ENCODE measurements at places on chromosomes 2 and 18.

- peak; percentile 66 for DNase-seq
Measured at GRCh38 chr18:77059294-77059916, 73.2 kb downstream of the MBP start.

DNA sequence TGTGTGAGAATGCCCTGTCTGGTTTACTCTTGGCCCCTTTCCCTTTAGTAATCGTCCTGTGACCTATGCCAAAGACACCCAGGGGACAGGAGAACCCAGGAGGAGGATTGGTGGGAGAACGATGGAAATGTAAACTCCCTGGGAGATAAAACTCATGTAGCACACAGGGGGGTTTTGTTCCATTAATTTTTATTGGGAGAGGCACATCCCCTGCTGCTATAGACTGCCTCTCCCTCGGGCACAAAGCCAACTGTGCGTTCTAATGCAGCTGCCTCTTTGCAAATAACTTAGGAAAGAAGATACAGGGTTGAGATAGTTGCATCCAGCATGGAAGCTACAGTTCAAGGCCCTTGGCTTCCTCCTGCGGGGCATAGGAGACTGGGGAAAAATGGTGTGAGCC lies 489.6 kb downstream of the SLC4A3 start:
- no peak for DNase-seq

DNA sequence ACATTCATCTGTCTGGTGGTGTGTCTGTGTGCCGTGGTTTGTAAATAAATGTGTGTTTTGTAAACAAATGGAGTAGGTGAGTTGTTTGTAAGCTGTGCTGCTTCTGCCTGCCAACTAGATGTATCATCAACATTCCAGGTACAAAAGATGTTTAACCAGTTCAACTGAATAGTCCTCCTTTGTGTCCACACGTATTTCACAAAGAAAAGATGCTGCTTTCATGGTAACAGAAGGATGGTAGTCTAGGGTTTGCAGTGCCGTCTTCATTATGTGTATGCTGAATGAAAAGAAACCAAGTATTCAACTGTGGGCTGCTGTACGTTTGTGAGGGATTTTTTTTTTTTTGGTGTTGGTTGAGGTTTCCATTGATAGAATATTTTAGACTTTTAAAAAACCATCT lies 72.1 kb downstream of the CAMKMT start:
- no peak for DNase-seq

- no peak for DNase-seq
Measured at GRCh38 chr2:45567974-45568789, 42.9 kb downstream of the SRBD1 start.

- peak; percentile 93 for DNase-seq
Measured at GRCh38 chr2:111072220-111072871, 48.4 kb upstream of the BCL2L11 start.

GRCh38 chr2:228507870-228508269 lies 326.4 kb upstream of the SPHKAP start:
- no peak for DNase-seq

DNA sequence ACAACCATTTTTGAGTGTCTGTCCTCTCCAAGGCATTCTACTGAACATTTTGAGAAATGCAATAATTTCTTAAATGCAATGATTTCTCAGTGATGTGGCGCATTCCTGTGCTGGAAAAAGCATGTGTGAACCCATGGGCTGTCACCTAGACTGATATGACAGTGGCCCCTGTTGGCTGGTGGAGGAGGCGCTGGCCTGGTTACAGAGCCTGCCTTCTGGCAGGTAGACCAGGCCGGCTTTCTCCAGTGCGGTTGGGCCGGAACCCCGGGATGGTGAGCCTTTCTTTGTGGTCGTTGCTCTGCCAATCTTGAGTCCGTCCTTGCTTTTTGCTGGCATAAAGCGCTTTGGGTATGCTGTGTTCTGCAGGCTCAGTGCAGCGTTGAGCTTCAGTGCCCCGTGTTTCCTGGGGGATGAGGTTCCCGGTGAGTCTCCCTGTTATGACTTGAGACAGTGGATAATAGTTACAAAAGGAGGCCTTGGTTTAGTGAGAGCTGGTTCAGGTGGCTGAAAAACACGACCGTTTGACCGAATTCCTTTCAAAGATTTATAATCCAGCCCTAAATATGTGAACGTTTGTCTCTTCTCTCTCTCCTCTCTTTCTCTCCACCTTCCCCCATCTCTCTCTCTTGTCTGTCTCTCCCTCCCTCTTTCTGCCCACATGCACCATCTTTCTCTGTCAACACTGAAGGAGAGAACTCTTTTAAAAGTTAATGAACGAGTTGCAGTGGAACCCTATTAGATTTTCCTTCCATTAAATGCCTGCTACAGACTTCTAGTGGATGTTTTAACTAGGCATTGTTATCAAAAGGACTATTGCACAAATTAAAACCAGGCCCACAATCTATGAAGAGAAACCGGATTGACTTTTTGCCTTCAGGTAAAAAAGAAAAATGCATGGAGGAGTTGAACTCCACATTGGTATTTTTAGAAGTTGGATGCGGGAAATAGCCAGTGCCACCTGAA lies 34.0 kb downstream of the TSHZ1 start:
- no peak for DNase-seq

GRCh38 chr2:172561270-172561669 lies 5.4 kb downstream of the PDK1 start:
- DNase-seq = no peak

GRCh38 chr18:31609886-31610285 lies 18.2 kb downstream of the TTR start:
- no peak for DNase-seq

DNA sequence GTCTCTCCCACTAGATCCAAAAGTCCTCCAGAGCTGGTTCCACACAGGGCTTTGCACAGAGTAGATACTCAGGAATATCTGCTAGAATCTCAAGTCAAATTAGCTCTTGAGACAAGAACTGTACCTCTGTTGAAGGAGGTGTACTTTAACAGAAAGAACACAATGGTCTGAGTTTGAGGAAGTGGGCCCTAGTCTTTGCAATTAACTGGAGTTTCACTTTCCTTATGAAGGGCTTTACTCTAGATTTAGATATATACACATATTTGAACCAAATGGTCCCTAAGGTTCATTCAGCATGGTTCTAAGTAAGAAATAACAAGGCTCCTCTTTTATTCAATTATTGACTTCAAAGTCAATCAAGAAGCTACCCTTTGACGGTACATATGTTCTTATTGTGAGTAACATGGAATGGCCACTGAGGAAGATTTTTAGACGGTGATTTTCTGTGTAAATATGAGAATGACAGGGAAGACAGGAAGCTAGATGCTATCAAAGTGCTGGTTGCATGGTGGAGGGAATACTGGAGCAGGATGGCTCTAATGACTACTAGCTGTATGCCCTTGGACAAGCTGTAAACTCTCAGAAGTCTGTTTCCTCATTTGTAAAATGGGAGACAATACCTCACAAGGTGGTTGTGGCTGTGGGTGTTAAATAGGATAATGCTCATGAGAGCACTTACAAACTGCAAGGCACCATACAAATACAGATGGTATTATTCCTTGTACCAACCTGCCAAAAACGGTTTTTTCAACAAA lies 73.5 kb upstream of the SERTAD2 start:
- DNase-seq = no peak

- DNase-seq = no peak
Measured at GRCh38 chr2:102340778-102341177, 14.8 kb upstream of the IL18R1 start.

GRCh38 chr18:25062720-25063119 lies 289.2 kb downstream of the ZNF521 start:
- no peak for DNase-seq

DNA sequence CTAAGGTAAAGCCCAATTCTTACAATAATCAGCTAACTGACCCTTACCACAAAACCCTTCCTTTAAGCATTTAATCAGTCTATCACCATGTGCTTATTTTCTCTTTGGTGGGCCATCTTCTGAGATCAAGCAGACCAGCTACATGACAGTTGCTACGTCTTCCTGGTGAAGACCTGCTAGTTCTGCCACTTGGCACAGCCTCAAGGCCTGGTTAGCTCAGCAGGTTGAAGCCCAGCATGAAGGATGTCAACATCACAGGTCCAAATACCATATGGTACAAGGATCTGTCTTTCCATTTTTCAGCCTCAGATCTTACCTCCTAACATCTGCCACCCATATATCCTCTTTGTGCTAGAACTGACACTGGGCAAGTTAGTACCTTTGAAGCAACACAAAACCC lies 636.9 kb downstream of the LRP1B start:
- no peak for DNase-seq

DNA sequence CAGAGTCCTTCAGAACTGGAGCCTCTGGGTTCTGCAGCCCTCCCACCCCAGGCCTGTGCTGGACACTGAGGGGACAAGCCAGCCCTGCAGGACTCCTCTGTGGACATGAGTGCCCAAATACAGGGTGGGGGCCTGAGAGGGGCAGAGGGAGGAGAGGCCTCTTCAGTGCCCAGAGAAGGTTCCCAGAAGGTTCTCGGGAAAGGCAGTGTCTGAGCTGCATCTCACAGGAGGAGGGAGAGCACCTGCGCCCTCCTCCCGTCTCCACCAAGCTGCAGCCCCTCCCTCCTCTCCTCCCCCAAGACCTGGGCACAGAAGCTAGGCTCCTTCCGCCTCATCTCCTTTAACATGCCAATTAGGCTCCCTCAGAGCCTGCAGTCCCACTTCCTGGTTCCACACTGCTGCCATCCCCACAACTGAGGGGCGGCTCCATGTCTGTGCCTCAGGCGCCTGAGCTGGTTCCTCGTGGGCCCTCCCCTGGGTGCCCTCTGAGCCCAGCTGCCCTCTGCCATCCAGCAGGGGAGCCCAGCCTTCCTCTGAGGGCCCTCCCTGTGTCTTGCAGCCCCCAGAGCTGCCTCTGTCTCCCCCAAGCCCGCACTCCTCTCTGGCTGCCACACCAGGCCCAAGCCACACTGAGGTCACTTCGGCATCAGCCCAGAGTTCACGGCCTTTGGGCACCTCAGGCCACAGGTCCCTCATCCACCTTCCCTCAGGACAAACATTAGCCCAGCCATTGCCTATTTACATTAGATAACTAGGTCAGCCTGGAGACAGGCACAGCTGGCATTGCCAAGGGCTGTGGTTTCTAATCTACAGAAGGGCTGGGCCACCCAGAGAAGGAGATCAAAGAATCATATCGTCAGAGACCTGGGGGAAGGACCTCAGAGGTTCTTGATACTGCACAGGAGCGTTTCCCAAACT lies 28.9 kb downstream of the KCNK3 start:
- peak; percentile 23 for DNase-seq

- peak; percentile 28 for DNase-seq
Measured at GRCh38 chr18:48806551-48807261, 144.1 kb downstream of the SMAD7 start.

GRCh38 chr2:124559236-124559635 lies 534.1 kb downstream of the CNTNAP5 start:
- DNase-seq = no peak

DNA sequence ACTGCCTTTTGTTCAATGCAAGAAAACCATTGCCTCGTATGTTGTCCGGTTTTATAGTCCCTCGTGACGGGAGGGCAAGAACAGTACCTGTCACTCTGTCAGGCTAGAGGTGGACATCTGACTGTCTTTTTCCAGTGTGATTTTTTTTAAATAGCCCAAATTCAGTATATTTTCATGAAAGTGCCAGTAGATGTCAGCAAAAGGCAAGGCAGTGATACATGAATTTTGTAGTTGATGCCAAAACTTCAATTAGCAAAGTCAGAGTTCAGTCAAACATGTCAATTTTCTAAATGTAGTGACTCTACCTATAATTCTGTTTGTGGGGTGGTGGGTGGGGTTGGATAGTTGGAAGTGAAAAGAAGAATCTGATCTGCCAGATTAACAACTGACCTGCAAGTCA lies 296.0 kb upstream of the MC4R start:
- no peak for DNase-seq

DNA sequence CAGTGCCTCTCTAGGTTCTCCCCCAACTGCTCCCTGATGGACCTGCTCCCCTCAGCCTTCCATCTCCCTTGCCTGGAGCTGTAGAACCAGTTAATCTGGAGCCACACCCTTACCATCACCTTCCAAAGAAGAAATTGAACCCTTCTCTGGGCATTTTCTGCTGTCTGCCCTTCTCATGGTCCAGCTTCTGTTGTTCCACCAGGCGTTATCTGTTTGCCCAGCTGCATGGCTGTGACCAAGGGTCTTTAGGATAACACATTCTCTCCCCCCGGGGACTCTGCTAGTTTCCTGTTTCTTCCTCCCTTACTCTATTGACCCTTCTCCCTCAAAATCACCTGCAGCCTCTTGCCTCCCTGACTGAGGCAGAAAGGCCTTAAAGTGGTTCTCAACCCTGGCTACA lies 3.2 kb upstream of the ANKRD53 start:
- no peak for DNase-seq

GRCh38 chr2:41000906-41001305 lies 549.0 kb upstream of the SLC8A1 start:
- DNase-seq = no peak

GRCh38 chr18:54020966-54021365 lies 203.5 kb downstream of the MBD2 start:
- DNase-seq = no peak

- DNase-seq = no peak
Measured at GRCh38 chr2:149224543-149224942, 105.8 kb upstream of the LYPD6 start.

DNA sequence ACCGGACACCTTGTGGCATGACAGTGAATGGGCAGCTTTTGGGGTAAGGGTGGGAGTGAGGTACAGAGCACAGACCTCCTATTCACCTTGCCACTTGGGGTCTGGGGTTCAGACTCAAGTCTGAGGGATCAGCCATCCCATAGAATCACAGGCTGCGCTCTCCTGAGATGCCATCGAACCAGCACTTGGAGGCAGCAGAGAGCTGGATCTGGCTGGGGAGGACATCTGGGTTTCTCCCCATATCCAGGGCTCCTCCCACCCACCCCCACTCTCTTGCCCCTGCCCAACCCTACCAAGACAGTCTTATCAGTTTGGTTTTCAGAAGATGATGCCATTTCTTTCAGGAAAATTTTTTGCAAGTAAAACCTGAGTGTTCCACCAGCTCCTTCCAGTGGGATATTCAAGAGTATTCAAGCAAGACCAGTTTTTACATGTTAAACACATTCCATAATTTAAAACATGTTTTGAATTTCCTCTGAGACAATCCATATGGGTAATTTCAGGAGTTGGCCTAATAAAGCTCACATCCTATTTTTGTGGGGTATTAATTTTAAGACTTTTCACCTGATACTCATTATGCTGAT lies 29.2 kb upstream of the TEX44 start:
- DNase-seq = peak; percentile 71

- no peak for DNase-seq
Measured at GRCh38 chr2:10817413-10817812, 4.8 kb upstream of the PDIA6 start.

DNA sequence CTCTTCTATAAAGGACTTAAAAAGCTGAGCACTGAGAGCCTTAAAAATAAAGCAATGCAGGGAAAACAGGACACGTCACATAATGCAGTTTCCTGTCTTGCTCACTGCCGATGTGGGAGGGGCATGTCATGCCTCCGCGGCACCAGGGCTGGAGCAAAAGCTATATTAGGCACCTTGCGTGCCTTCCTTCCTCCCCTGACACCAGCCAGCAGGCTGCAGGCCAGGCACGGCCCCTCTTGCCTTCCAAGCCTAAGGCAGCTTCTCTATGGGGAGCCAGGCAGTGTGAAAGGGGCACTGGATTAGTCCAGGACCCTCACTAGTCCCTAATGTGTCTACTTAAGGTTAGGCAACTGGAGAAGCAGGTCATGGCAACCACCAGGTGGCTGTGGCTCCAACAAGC lies 26.3 kb downstream of the MRPL35 start:
- no peak for DNase-seq

- DNase-seq = peak; percentile 63
Measured at GRCh38 chr2:86417961-86418360, 23.2 kb upstream of the KDM3A start.

- peak; percentile 65 for DNase-seq
Measured at GRCh38 chr2:67879586-67880290, 183.1 kb downstream of the C1D start.
